ENCODE measurements at places on chromosomes 5 and 9. TPM values are rescaled to one million over a fixed set of nuclear protein-coding genes. Genes with fewer than 3 reads are reported as not detected.

Gene C9orf153
- not detected for total RNA-seq

Gene CLIC3
- total RNA-seq, result not detected

Gene AHRR
- total RNA-seq, result 30.0 TPM

Gene RAB3C
- total RNA-seq, result not detected

Gene SLC23A1
- total RNA-seq, result not detected

Gene ZFP2
- 0.15 TPM for total RNA-seq

Gene ADAMTSL2
- not detected for total RNA-seq

Gene SLC30A5
- total RNA-seq, result 41.3 TPM

Gene PKD2L2
- not detected for total RNA-seq

Gene LHX3
- not detected for total RNA-seq

Gene SMARCA2
- 80.5 TPM for total RNA-seq
